ENCODE measurements at places on chromosomes 6 and 20. TPM values are rescaled to one million over a fixed set of nuclear protein-coding genes. Genes with fewer than 3 reads are reported as not detected.

GRCh38 chr6:82030301-82030700 lies 217.2 kb downstream of the IBTK start:
- no peak for DNase-seq

DNA sequence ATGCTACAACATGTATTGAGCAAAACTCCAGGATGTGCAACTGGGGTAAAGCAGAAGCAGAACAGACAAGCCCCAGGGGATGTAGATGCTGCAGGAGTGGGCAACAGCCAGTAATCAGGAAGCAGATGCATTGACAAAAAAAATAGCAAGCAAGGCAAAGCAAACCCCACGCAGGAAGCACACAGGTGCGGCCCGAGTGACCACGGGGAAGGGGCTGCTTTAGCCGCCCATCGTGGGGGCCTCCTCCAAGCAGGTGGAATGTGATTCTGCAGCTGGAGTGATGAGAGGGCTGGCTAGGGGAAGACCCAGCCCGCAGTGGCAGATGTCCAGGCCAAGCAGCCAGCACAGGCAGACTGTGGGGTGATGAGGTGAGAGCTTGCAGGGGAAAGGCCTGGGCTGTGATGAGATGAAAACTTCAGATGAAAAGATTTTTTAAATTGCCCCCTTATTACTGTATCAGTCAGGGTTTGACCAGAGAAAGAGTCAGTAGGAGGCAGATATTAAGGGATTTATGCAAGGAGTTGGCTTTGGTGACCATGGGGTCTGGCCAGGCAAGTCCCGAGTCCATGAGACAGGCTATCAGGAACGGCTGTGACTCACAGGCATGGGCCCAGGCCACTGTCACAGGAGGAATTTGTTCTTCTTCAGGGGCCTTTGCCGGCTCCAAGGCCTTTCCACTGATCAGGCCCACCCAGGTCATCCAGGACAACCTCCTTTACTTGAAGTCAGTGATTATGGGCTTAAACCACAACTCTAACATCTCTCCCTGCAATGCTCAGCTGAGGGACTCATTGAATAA lies 207.6 kb downstream of the ANKRD60 start:
- no peak for DNase-seq

DNA sequence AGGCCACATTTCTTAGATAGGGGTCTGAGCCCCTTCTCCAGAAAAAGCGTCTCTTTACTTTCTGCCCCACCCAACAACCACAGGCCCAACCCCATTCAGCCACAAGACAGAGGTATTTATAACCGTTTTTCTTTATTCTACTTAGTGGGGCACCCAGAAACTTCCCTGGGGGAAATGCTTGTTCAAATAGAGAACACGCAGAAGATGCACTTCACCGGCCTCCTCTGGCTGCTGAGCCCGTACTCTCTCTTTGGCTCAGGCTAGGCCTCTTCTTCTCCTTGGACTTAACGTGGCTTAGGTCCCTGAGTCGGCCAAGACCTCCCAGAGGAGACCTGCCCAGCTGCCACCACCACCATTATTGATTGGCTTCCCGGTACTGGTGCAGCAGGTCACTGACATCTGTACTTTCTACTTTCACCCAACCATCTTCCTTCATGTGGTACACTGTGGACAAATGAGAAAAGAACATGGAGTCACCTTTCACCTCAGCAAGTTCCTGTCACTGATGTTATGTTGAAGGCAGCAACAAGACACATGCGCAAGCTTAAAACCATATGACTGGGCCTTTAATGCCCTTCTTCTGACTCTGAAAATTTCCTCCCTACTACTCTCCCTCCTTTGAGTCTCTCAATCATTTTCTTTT lies 2.2 kb upstream of the TAP2 start:
- peak; percentile 36 for DNase-seq

- DNase-seq, result peak; percentile 65
These were observed 15.8 kb downstream of the CGA start for GRCh38 chr6:87078983-87079616.

The ELOVL4 gene
- polyA plus RNA-seq, result not detected

DNA sequence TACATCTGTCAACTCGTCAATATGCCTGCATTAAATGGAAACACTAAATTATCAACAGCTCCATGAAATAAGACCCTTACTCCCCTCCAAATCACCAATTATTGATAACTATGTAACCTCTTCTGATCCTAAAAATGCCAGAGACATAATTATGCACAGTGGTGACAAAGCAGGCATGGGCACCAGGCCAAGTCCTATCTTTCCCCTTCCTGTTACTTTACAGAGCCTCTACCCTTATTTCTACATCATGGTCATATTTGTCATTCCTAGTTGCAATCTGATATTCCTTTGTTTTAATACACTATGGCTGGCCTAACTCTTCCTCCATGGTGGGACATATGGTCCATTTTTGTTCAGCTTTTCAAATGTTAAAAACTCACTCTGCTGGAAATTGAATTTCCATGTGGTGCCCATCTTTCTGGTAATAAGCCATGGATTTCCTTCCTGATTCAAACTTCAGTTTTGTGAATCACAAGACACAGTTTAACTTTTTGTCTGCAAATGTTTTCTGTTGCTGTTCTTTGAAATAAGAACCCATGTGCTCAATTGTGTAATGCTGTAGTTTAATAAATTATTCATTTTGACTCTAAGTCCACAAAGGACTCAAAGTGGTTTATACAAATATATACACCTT lies 41.8 kb upstream of the ARFGEF2 start:
- no peak for DNase-seq

- DNase-seq, result no peak
These were observed 127.2 kb downstream of the CD109 start for GRCh38 chr6:73823046-73823735.

The GTSF1L gene
- polyA plus RNA-seq, result not detected

DNA sequence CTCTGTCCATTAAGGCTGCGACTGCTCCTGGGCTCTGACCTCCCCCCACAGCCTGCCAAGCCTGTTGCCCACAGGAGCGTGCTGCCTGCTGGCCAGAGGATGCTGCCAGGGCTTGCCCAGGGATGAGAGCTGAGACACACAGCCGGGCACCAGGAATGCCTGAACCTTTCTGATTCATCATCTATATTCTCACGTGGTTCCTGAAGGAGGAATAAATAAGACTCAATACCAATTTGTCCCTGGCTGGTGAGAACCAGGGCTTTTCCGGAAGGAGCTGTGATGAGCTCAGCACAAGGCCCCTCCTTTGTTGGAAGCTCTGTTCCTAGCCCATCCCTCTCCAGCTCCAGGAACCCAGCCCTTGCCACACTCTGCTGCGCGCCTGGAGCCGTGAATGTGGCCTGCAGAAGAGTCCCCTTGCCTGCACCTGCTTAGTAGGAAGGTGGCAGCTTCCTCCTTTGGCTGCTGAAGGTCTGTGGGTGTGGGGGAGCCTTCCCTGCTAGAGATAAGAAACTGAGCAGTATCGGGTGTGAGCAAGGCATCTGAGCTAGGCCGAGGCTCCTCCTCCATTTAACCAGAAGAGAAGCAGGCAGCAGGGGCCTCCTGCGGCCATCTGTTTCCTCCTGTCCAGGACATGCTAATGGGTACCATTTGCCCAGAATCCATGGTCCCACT lies 37.9 kb downstream of the SYNDIG1 start:
- DNase-seq, result no peak

DNA sequence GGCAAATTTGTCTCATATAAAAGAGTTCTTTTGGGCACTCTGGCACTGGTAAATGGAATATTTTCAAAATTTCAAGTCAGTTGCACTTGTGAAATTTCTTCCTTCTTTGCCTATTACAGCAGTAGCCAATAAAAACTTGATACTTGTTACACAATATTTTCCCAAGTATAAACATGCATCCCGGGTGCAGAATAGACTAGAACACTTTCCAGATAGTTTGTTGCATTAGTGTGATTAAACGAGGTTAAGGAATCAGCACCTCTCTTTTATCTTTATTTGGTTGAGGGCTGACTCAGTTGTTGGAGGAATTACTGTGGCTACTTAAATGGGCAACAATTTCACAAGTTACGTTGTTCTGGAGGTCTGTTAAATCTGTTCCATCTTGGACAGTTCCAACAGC lies 467.5 kb downstream of the CDKAL1 start:
- DNase-seq, result no peak

The BMP6 gene
- not detected for polyA plus RNA-seq

DNA sequence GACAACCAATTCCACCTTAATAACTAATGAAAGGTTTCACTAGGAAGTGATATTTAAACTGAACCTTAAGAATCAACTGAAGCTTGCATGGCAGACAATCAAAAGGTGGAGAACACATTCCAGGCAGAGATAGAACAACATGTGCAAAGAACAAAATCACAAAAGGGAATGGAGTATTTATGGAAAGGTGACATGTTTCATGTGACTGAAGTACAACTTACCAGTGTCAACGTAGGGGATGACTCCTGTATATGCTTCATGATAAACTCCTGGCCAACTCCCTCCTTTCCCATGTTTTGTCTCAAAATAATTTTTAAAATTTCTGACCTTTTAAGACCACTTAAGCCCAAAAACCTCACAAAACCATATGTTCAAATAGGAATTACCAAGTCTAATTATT lies 6.6 kb downstream of the PLN start:
- DNase-seq, result no peak

The ARG1 gene
- polyA plus RNA-seq, result 0.17 TPM

The SCUBE3 gene
- 0.29 TPM for polyA plus RNA-seq

GRCh38 chr20:50336661-50337060 lies 146.0 kb downstream of the CEBPB start:
- DNase-seq, result no peak

The PRR18 gene
- polyA plus RNA-seq, result not detected

DNA sequence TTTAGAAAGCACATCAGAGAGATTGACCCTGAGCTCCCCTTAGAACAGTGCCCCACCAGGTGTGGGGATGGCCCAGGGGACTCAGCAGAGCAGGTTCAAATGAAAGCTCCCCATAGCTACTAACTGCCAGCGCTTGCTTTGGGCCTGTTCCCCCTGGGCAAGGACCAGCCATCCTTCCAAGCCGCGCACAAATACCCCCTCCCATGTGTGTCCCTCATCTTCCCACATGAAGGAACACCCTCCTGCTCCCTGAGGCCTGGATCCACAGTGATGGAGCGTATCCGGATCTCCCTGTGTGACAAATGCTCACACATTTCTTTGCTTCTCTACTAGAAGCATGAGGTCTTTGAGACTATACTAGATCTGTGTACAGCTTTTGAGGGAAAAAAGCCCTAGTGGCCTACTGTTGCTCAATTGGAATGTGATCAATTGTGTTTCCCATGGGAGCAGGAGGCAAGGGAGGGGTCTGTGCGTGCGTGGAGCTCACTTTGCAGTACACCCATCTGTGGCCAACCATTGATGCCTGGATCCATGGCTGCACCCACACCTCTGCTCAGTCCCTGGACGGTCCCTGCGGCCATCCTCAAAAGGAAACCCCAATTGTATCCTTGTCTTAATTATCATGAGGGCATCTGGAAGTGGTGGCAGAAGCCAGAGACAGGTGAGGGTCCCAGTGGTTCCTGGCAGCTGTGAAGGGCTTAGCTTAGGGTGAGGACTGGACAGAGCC lies 1.4 kb upstream of the RAET1G start:
- no peak for DNase-seq

DNA sequence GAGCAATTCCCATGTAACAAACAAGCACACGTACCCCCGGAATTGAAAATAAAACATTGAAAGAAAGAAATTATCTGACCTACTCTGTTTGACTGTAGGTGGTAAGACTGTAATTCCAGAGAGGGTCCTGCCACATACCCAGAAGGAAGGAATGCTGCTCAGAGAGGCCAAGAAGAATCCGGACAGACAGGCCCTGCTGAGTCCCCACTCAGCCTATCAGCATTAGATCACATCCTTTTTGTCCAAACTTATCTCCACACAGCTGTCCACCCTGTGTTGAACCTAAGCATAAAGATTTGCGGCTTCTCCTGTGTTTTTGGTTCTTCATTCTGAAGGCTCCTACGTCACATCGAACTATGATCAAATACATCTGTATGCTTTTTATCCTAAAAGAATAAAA lies 591.9 kb downstream of the QKI start:
- no peak for DNase-seq

DNA sequence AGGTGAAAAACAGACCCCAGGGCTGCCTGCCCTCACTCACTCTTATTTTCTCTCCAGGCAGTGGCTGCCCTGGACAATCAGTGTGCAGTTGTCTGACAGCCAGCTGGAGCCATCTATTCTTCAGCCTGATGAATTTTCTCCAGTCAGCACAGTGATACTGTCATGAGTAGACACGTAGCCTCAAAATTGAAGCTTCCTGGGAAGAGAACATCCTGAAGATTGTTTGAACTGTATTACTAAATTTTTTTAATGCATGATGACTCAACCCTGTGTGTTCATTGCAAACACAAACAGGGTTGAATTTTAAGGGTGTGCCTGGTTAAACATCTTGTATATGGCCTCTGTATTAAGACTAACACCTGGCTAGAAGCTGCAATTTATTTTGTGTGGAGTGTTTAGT lies 49.8 kb upstream of the STXBP5 start:
- no peak for DNase-seq

The TNFRSF21 gene
- polyA plus RNA-seq, result 49.9 TPM

The DCDC2 gene
- 0.46 TPM for polyA plus RNA-seq

The CDSN gene
- not detected for polyA plus RNA-seq

DNA sequence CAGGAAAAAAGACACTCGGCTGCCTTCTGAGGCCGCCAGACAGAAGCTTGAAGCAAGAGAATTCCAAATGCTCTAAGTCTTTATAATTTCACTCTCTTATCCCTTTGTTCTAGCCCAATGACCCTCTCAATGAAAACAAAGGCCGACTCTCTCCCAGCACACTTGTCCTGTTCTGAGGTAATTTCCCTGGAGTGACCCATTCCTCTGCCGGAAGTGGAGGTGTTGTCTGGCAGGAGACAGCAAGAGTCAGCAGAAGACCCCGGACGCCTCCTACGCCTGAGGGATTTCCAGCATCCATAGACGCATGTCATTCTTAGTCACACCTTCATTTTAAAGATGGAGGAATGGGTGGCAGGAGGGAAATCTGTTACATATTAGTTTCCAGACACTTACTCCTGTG lies 110.3 kb downstream of the SOD2 start:
- DNase-seq, result no peak

DNA sequence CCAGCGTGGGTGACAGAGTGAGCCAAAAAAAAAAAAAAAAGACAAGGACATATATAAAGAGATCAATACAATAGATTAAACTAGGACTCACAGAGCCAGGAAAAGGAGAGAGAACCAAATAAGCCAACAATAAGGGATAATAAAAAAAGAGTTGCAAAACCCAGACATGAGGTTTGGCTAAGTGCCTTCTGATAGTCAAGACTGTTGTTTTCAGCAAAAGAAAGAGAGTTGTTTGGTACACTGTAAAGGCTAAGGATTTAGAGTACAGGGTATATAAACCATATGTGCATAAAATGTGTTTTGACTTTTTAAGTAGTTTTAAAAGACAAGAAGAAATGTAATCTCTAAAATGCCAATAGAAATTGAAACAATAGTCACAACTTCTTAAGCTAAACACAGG lies 42.8 kb downstream of the RPF2 start:
- DNase-seq, result no peak

GRCh38 chr20:17939622-17940223 lies 28.9 kb downstream of the SNX5 start:
- no peak for DNase-seq

GRCh38 chr6:29892696-29893095 lies 49.6 kb upstream of the HLA-A start:
- no peak for DNase-seq

The CST7 gene
- polyA plus RNA-seq, result 4.2 TPM

- DNase-seq, result no peak
These were observed 40.7 kb downstream of the ZNF831 start for GRCh38 chr20:59204165-59204894.

GRCh38 chr20:43711098-43711654 lies 15.6 kb downstream of the GTSF1L start:
- no peak for DNase-seq

- no peak for DNase-seq
These were observed 248.6 kb downstream of the KHDRBS2 start for GRCh38 chr6:62037445-62037844.

All from sigmoid colon (tissue), 7 donors.